ENCODE measurements at places on chromosomes 6 and 20.

GRCh38 chr6:91534614-91535013, 947.7 kb upstream of the MAP3K7 start:
- DNase-seq = no peak

GRCh38 chr6:44077214-44077946, 49.9 kb downstream of the MRPL14 start:
- DNase-seq = no peak

- no peak for DNase-seq
Measured at GRCh38 chr20:63477944-63478343, 5.5 kb upstream of the KCNQ2 start.

- DNase-seq = no peak
Measured at GRCh38 chr6:138007014-138007472, 100.2 kb downstream of the PERP start.

DNA sequence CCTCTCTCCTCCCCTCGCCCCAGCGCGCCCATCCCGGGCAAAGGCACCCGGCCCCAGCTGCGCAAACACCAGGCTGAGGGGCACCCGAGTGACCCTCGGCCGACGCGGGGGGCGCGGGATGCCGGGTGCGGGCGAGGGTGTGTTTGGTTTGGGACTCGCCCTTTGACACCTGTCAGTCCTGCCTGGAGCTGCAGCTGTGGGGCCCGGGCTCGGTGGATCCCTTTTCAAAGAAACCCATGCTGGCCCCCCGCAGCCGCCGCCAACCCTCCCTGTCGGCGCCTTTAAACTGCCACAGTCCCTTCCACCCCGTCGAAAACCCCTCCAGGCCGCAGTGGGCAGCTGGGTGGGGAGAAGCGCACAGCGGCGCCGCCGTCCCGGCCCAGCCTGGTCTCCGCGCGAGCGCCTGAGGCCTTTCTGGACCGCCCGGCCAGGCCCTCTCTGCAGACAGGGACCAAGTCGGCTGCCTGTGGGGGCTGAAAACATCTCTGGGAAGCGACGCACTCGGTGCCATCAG, 5.5 kb downstream of the FOXQ1 start:
- DNase-seq = no peak

All from stimulated activated CD4-positive, alpha-beta T cell treated with anti-CD3 and anti-CD28 coated beads, Interleukin-1b, Interleukin-23, amount 100 ng/mL, for 4 hours (primary cell).